NK-92 treated with Interleukin-12 subunit alpha and Interleukin-12 subunit beta, amount 100 ng/mL, for 24 hours (cell line): ENCODE measurements at places on chromosomes 12 and 14.

- DNase-seq, result no peak
Measured at GRCh38 chr14:65964366-65964765, 521.8 kb upstream of the CCDC196 start.

GRCh38 chr12:92745856-92746550, 43.2 kb downstream of the PLEKHG7 start:
- DNase-seq, result no peak

DNA sequence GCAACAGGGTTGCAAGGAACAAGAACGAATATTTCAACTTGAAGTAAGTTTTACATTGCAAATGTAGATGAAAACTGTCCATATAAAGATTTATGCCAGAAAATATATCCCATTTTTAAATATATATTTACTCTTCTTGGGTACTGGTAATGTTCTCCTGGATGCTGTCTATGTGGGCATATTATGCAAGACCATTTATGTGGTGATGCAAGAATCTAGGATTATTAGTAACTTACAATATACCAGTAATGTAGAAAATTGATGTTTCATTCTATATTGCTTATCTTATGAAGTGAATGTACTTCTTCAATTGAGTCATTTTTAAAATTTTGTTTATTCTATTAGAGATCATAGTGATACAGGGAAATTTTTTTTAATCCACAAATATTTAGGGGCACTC, 25.1 kb downstream of the FGFR1OP2 start:
- no peak for DNase-seq

GRCh38 chr12:65522956-65523860, 244.7 kb downstream of the MSRB3 start:
- DNase-seq, result no peak

DNA sequence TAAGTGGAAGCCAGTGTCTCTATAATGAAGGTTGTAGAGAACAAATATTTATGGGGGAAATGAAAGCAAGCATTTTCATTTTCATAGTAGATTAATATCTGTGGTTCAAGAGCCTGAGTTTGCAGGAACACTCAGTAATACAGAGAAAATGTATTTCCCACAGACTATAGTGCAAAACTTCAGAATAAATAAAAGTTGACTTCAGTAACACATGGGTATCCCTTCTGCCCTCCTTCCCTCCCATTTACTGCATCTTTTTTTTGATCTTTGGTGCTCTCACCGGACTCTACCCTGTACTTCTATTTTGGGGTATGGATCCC, 75.3 kb upstream of the AMN1 start:
- no peak for DNase-seq
